Fibroblast of mammary gland (primary cell): ENCODE measurements at places on chromosomes 7 and 10.

GRCh38 chr10:29176845-29177832, 111.7 kb upstream of the LYZL1 start:
- no peak for DNase-seq

DNA sequence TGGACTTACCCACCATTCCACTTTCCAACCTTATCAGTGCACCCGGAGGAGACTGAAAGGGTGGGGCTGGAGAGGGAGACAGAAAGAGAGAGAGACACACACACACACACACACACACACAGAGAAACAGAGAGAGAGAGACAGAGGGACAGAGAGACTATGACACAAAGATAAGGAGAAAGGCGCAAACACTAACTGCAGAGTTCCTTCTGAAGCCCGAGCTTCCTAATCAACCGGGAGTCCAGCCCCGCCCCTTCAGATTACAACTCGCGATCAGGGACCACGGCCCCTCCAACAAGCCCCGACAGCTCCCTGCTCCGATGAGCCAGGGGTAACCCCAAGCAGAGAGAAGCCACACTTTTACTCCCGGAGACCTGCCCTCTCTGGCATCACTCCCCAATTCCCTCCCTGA, 499 bp downstream of the GAL3ST4 start:
- DNase-seq: no peak

DNA sequence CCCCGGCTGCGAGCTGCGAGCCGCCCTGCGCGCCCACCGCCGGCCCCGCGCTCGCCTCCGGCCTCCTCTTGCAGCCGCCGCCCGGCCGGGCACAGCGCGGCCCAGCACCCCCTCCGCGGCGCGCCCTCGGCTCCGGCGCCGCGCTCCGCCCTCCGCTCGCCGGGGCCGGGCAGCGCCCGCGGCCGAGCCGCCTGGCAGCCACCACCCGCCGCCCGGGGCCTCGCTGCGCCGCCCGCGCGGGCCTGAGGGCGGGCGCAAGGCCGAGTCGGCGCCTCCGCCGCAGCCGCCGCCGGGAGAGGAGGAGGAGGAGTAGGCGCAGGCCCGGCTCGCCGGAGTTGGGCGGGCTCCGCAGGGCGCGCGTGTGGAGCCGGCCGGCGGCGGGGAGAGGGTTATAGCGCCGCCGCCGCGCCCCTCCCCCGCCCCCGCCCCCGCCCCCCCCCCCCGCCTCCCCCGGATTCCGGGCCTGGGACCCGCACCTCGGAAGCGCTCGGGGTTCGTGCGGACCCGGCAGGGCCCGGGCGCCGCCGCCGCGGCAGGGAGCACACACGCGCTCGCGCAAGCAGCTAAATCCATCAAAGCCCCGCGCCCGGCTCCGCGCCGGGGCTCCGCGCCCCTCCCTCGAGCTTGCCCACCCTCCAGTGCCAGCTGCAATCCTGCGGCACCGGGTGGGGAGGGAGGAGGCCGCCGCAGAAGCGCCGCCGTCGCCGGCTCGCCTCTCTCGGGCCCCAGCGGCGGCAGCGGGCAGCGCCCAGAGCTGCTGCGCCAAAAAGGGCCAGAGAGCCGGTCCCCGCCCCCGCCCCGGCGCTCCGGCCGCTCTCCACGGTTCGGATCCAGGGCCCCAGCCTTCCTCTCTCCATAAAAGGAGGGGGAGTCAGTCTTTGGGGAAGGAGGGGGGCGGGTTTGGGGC, at the start of gene PDGFA:
Gene PDGFA (minus strand): TSS at position 363 of the 907 bp plus-strand sequence. CDS start 845 bp downstream, outside the sequence.
- DNase-seq: peak; percentile 36

DNA sequence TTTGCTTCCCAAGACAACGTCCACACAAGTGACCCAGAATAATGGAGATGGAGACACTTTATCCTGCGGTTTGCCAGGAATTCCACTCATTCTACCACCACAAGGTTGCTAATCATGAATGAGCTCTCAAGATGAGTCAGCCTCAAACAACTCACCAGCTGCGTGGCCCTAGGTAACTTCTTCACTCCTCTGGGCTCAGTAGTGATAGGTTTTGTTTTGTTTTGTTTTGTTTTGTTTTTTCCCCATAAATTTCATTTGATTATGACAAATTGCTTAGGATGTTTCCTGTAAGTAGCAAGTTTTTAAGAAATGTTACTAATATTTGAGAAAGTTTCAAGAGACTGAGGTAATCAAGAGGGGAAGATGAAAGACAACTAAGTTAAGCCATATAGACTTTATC, 286.8 kb downstream of the PARD3 start:
- DNase-seq: peak; percentile 92

DNA sequence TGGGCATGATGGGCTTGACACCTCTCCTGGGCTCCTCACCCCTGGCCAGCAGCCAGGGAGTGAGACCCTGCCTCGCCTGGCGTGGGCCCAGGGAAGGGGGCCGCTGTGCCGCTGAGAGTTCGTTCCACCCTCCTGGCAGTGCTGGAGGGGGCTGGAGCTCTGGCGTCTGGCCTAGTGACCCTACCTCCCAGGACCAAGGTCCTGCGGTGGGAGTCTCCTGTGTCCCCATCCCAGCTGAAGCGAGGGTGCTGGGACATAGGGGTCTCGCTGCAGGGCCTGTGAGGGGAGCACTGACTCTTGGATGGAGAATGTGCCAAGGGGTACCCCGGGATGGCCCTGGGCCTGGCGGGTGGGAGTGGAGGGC, 1.2 kb downstream of the GTF2IRD1 start:
- no peak for DNase-seq

DNA sequence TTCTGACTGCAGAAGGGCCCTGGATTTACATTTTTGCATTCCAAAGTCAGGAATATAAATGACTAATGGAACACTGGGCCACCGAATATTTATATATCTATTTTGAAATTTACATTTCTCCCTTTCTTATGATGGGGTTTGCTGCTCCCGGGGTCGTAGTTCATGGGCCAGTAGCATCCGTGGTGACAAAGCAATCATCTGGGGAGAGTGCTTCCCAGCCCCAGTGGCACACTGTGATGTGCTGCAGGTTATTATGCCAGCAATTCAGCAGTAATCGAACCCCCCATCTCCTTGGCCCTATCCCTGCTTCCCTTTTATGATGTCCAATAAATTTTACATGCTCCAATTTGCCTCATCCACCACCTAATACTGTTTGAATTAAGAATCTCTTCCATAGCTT, 837.5 kb downstream of the LRMDA start:
- no peak for DNase-seq

DNA sequence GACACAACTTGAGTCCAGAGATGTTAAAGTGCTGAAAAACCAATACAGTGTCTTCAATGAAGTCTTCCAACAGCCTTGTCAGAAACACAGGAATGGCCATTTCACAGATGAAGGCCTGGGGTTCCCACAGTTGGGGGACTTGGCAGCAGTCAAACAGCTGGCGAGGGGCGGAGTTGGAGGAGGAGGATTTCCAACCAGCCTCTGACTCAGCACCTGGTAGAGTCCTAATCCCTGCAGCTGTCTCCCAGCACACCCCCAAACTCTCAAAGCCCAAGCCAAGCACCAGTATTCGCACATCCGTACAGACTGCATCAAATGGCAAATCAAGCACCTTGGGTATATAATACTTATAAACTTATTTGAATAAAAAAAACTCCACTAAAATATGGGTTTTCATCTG, 28.0 kb downstream of the CTBP2 start:
- DNase-seq: no peak

DNA sequence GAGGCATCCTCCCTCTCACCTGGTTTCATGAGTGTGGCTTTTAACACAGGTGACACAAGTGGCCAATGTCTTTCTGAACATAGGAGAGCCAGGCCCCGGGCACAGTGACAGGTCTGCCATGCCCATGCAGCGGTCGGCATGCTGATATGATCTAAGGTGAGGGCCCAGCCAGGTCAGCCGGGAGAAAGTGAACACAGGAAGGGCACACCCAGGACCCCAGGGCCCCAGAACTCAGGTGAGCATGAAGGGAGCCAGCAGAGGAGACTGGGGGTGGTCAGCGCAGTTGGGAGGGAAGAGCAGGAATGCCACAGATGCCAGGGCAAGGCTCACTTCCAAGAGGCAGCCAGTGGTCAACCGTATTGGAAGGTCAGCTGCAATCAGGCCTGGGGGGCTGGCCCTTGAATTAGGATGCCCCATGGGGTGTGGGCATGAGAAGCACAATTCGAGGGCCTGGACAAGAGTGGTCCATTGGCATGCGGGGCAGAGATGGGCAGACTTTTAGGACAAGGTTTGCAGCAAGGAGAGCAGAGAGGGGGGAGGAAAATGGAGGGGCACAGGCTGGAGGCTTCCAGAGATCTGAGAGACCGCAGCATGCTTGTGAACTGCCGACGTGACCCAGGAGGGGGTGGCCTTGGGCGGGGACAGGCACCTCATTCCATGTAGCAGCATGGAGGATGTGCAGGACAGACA, 3.9 kb upstream of the INPP5A start:
- no peak for DNase-seq

- DNase-seq: no peak
These were observed 38.2 kb downstream of the GBX1 start for GRCh38 chr7:151129117-151129959.

- DNase-seq: peak; percentile 15
These were observed 31.5 kb upstream of the PPP2R2D start for GRCh38 chr10:131869344-131869743.

DNA sequence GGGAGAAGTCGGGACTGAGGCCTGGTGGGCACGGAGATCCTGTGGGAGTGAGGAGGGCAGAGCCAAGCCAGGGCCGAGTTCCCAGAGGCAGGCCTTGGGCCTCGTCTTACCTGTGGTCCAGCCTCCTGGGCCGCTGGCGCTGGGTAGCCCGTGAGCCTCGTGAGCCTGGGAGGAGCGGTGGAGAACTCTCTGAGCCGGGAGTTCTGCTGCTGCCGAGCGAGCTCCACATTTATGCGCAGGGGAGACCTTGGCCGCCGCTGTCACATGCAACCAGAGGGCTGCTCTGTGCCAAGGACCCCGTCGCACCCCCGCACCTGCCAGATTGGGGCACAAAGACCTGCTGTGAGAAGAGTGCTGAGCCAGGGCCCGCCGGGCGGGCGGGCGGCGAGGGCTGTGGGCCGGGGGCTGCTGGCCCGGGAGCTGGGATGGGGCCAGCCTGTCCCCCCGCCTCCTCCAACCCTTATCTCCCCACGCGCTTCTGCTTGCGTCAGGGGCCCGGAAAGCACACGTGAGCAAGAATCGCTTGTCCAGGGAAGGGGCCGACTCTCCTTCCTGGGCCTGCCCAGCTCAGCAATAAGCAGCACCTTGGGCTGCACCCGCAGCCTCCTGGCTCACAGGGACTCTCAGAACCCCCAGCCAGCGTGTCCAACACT, 10.2 kb downstream of the VENTX start:
- DNase-seq: no peak

DNA sequence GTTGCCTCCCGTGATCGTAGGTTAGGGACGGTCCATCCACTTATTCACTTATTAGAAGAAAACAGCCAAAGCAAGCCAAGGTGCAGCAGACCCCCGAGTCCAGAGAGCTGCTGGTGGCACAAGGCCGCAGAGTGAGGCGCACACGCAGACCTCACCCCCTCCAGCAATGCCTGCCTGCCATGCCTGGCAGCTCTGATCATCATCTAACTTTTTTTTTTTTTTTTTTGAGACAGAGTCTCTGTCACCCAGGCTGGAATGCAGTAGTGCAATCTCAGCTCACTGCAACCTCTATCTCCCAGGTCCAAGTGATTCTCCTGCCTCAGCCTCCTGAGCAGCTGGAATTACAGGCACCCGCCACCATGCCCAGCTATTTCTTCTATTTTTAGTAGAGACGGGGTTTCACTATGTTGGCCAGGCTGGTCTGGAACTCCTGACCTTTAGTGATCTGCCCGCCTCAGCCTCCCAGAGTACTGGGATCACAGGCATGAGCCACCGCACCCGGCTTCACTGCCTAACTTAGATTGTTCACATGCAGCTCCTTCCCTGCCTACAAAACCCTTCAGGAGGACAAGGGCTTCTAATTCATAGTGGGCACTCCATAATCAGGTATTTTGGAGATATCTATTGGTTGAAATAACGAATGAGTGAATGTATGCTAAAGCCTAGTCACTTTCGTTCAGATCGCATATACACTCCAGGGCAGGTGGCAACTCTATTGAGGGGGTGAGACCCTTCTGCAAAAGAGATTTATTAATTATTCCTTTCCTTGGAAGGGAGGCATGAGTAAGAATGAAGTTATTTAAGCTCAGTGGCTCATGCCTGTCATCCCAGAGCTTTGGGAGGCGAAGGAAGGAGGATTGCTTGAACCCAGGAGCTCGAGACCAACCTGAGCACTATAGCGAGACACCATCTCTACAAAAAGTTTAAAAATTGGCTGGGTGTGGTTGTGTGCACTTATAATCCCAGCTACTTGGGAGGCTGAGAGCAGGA, 15.9 kb downstream of the TRIM56 start:
- no peak for DNase-seq

- DNase-seq: no peak
These were observed 18.8 kb downstream of the VIPR2 start for GRCh38 chr7:159125955-159126270.

GRCh38 chr7:117065571-117066150, 112.4 kb downstream of the ST7 start:
- DNase-seq: no peak

DNA sequence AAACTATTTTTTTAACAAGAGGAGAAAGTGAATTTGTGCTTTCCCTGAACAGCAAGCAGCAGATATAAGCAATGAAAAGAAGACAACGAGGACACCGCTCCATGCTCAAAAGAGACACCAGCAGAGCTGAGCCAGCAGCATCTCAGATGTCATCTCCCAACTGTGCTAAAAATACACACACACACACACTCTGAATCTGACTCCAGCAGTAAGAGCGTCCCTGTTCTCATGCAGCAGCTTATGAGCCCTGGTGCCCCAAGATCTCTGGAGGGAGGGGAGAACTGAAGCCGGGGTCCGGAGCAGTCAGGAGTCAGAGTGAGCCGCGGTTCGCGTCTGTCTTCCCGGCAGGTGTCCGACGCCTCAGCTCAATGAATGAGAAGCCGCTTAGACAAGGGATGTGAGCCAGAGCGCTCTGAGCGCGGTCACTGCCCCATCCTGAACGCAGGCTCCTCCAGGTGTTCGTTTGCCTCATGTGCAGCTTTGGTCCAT, 49.2 kb downstream of the SVIL start:
- DNase-seq: no peak

GRCh38 chr10:70956029-70956759, 67.8 kb upstream of the PCBD1 start:
- no peak for DNase-seq

GRCh38 chr10:84026821-84027257, 112.5 kb upstream of the GHITM start:
- DNase-seq: peak; percentile 14

DNA sequence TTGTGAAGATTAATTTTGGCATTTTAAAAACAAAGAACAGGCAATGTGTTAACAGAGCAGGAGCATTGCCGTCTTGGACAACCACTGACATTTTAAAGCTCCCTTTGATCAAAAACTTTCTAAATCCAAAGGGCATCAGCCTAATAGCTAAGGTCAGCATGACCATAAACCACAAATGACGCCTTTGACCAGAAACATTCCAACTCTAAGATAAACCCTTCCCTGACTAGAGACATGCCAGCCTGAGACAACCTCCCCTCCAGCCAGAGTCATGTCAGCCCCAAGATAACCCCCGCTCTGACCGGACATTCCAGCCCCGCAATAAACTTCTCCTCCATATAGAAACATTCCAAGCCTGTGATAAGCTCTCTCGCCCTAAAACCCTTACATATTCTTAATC, 949.4 kb upstream of the POT1 start:
- DNase-seq: no peak

- DNase-seq: peak; percentile 31
These were observed 6.8 kb downstream of the CYP26A1 start for GRCh38 chr10:93080350-93081046.

- DNase-seq: peak; percentile 43
These were observed 1.2 kb upstream of the PLXNA4 start for GRCh38 chr7:132577206-132578049.
